ENCODE measurements at places on chromosomes 7 and 10. TPM values are rescaled to one million over a fixed set of nuclear protein-coding genes. Genes with fewer than 3 reads are reported as not detected.

The COL28A1 gene
- total RNA-seq, result 0.42 TPM

The KIFBP gene
- 4.0 TPM for total RNA-seq

The BAG3 gene
- 13.2 TPM for total RNA-seq

The EPO gene
- not detected for total RNA-seq

The CLEC2L gene
- 0.52 TPM for total RNA-seq

The TMEM254 gene
- 3.0 TPM for total RNA-seq

The STEAP1 gene
- total RNA-seq, result 0.21 TPM

The EIF3B gene
- 119 TPM for total RNA-seq

The SLC26A5 gene
- total RNA-seq, result not detected

The VIM gene
- total RNA-seq, result 2,761 TPM

The CUZD1 gene
- 0.42 TPM for total RNA-seq

The NPSR1 gene
- not detected for total RNA-seq

The ZNF503 gene
- 4.7 TPM for total RNA-seq

The TAS2R5 gene
- total RNA-seq, result 0.10 TPM

The FBXW4 gene
- 78.9 TPM for total RNA-seq

The KLF6 gene
- 606 TPM for total RNA-seq

All from mononuclear cell (primary cell).